ENCODE measurements at places on chromosomes 11 and 22.

- DNase-seq = no peak
Measured at GRCh38 chr11:118167906-118168305, 8.5 kb downstream of the SCN2B start.

DNA sequence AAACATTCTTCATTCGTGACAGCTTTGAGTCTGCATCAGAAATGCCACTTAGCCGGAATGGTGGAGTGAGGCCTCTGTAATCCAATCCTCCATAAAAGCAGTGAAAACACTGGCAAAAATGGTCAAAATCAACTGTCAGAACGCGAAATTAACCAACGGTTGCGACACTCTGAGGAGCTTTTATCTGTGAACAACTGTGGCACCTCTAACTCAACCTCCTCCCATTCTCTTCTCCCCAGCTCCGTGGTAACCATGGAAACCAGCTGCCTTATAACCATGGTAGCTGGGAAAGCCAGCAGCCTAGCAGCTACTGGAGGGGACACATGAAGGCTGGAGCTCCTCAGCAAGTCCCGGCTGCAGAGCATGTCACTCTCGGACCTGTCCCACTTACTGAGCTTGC lies 20.3 kb downstream of the AP2A2 start:
- DNase-seq = no peak

DNA sequence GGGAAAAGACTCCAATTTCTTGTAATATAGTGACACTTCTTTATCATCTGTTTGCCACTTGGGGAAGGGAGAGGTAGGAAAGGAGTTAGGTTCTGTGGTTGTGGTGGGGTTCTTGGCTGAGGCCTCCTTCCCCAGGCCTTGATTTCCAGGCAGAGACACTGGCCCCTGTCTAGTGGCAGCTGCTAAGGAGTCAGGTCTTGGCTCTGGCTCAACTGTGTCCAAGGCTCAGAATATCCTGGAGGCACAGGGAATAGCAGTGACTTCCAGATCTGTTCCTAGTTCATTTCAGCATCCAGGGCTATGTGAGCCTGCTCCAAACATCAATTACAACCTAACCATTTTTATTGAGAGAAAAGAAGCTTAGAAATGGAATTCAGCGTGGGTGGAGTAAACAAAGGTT lies 29.5 kb downstream of the PPFIBP2 start:
- no peak for DNase-seq

GRCh38 chr11:118147502-118147901 lies 5.1 kb downstream of the SCN4B start:
- no peak for DNase-seq

GRCh38 chr11:62116451-62116850 lies 7.4 kb upstream of the INCENP start:
- DNase-seq = no peak

DNA sequence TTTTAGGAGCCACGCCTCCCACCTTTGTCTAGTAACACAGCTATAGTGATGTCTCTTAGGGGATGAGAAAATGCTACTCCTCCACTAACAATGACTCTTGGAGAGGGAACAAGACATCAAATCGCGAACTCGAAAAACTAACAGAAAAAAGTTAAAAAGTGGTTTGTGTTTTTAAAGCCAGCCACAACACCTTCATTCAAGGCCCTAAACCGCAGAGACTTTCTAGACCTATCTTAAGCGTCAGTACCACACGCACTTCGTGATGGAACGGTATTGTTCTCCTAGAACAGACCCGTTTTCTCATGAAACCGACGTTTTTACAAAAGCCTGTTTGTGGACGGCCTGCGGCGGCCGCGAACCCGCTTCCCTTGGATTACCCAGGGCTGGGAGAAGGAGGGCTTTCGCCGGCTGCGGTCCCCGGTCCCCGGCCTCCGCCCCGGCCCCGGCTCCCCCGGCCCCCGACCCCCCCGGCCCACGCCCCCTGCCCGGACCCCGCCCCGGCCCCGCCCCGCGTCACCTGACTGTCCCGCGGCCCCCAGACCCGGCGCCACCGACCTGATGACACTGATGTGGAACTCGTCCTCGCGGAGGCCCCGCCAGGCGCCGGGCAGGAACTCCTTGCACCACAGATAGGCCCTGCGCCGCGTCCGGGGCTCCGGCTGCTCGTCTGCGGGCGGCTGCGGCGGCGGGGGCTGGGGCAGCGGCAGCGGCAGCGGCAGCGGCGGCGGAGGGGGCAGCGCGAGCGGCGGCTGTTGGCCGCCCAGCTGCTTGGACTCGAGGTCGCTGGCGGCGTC lies 718 bp downstream of the CHKA start:
- peak; percentile 19 for DNase-seq

DNA sequence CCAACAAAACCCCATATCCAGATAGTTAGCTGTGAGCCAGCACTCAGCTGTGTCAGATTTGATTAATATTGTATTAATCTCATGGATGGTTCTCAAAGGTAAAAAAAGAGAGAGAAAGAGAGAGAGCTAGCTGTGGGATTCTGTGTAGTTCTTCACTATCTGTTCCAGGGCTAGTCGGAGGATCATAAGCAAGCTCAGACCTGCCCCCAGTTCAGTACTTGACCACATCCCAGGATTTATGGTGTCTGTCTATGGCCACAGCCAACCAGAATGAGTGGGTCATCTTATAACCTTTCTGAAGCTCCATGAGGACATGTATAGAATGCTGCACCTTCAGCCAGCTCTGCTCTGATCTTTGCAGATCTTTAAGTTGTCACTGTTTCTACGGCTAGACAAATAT lies 13.5 kb upstream of the B3GNT6 start:
- DNase-seq = no peak

- DNase-seq = no peak
Measured at GRCh38 chr11:19451609-19452008, 210.9 kb upstream of the E2F8 start.

- no peak for DNase-seq
Measured at GRCh38 chr11:28793282-28793738, 685.1 kb downstream of the METTL15 start.

GRCh38 chr22:27597703-27598444 lies 203.7 kb downstream of the MN1 start:
- no peak for DNase-seq

DNA sequence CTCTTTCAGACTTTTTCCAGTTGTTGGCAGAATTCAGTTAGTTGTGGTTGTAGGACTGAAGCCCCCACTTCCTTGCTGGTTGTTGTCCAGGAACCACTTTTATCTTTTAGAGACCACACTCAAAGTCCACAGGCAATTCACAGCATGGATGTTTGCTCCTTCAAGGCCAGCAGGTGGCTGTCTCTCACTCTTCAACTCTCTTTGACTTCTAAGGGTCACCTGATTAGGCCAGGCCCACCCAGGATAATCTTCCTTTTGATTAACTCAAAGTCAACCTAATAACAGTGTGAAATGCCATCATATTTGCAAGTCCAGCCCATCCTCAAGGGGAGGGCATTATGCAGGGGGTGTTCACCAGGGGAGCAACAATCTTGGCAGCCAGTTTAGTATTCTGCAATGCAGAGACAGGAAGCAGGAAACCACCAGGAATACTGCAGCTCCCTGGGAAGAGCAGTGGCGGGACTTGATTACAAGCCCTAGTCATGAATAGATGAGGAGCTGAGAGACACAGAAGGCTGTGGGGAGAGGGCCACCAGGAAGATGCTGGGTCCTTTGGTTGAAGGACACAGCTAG lies 52.4 kb downstream of the LRRC74B start:
- no peak for DNase-seq

GRCh38 chr11:78438298-78438975 lies 20.8 kb upstream of the GAB2 start:
- DNase-seq = no peak

DNA sequence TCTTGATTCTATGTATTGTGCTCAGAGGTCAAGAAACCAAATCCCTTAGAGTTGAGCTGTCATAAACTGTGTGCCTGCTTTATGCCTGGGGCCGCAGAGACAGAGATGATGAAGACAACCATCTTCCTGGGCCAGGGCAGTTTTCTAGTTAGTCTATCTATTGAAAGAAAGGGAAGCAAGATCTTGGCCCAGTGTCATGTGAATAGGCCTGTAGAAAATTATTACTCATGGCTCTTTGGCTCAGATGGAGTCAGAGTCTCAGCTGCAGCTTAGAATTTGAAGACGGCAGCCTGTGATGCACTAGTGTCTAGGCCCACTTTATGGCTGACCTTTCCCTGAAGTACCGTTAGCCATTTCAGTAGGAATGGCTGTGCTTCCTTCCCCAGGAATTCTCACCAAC lies 112.0 kb downstream of the DBX1 start:
- DNase-seq = no peak

- DNase-seq = no peak
Measured at GRCh38 chr11:67558084-67558772, 25.4 kb upstream of the GSTP1 start.

DNA sequence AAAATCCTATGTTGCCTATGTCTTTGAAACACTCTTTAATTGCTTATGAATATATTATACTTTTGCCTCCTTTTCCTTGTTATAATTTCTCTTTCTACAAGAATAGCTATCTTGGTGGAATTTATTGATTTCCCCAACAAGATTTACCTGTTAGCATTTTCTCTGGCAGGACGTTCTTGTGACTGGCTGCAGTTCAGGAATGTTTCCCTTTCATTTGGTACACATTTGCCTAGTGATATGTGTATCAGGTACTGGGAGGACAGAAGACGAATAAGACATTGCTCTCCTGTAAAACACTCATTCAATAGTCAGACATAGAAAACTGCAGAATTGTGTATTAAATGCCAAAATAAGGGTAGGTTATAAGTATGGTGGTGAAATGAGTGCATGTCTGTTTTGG lies 279.9 kb downstream of the FAT3 start:
- no peak for DNase-seq

DNA sequence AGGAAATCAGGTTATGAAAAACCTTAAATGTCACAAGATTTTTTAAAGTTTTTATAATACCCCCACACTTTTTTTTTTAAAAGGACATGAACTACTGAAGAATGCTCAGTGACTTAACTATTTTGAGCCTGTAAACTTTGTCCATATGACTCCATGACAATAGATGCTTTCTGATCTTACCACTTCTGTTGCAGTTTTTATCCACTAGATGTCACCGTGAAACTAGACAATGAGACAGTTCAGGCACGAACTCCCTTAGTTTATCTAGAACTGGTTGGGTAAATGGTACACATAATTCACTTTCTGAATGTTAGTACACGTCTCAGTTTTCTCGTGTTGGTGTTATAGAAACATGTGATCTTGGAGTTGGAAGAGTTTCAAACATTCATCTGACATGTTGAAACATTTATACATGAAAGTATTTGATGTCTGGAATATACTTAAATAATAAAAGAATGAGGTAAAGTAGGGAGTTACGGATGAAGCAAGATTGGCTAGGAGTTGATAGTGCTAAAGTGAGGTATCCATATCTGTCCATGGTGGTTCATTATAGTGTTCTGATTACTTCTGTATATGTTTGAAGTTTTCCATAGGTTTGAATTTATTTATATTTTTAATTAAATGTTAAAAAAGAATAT lies 8.1 kb downstream of the CCDC15 start:
- peak; percentile 58 for DNase-seq

DNA sequence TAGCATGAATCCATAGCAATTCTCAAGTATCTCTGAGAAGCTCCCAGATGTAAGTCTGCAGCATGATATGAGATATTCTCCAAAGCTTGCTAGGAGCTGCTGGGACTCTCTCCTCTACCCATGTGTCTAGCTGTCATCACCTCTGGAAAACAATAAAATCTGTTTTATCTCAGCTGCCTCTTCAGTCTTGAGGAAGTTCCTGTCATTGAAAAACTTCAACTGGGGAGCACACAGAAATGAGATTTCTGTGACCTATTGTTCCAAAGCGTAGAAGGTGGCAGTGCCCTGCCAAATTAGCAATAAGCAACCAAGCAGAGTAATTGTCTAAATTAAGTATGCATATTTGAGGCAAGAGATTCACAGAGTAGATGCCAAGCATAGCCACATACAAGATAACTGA lies 1380.6 kb upstream of the RAG2 start:
- no peak for DNase-seq
